ENCODE measurements at places on chromosomes 6 and 20.

- no peak for DNase-seq
Observed at GRCh38 chr6:148984531-148985056, 237.8 kb downstream of the UST start.

DNA sequence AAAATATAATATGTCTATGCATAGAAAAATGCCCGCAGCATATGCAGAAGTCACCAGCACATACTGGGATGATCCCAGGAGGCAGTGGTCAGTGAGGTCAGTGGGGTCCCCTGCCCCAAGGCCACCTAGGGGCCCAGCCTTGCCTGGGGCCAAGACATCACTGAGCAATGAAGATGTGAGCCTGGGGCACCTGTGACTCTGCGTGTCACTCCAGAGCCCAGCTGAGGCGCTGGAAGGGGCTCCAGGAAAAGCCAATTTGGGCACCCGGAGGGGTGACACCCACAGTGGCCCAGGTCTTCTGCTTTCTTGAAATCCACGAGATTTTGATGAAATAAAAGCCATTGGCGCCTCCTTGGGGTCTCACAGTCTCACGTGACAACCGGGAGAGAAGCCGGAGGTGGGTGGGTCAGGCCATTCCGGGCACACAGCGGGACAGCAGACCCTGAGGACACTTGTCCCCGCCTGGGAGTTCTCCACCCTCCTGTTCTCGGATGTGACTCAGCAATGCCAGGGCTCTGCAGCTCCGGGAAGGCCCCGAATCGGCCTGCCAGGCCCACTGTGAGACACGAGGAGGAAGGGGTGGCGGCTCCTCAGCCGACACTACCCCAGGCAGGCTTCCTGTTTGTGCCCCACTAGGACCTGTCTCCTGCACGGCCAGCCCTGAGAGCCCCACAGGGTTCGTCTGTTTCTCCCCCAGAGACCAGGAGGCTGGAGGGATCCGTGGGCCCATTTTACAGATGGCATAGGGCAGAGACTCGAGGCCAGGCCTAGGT is 24.4 kb upstream of the SLCO4A1 start:
- no peak for DNase-seq

DNA sequence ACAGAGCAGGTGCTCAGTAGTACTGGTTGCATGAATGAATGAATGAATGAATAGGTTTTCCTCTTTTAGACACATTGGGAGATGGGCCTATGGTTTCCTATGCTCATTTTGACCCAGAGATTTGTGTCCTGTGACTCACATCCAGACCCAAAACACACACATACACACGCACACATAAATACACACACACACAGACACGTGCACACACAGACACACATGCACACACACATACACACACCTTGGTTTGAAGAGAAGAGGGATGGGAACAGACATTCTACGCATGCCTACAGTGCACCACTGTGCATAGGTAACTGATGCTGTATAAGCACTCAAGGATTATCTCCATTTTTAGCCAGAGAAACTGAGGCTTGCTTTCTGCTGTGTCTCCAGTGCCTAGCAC is 4.1 kb downstream of the JPH2 start:
- no peak for DNase-seq

- DNase-seq = no peak
Observed at GRCh38 chr20:37376324-37376723, 30.4 kb downstream of the SRC start.

- no peak for DNase-seq
Observed at GRCh38 chr6:75023634-75024033, 182.2 kb downstream of the COL12A1 start.

All from NCI-H2171 (cell line).